Calu3 (cell line): ENCODE measurements at places on chromosomes 11 and 22. TPM values are rescaled to one million over a fixed set of nuclear protein-coding genes. Genes with fewer than 3 reads are reported as not detected.

DNA sequence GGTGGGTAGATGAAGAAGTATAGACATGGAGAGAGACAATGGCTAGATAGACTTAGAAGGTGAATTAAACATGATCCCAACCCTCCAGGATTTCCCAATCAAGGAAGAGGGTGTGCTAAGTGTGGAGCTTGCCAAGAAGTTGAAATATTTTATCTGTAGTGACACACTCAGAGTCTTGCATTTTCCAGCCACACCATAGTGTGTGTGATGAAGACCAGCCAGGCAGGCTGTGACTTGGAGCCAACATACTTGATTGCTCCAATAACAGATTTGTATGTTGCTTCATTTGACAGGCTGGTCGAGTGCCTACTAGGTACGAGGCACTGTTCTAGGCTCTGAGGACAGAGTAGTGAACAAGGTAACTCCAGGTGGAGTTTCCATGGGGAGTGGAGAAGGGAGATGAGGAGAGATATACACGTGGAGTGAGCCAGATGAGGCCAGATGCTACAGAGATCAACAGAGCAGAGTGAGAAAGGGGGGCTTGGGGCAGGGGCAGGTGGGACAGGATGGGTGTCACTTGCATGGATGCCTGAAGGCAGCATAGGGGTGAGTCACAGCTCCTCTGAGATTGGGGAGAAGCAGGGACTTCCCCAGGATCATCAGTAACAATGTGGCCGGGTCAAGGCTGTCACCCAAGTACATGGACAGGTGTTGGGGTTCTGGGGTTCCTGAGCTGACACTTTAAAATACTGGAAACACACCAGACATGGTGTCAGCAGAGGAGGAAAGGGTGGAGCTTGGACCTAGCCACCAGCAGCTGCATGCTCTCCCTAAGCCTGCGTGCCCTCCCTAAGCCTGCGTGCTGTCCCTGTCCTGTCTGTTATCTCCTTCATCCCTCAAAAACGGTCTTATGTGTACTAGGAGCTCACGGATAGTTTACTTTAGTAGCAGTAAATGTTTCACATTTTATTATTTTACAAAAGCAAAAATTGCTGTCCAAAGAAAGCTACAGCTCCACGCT, 23.6 kb downstream of the PDGFB start:
- no peak for DNase-seq

DNA sequence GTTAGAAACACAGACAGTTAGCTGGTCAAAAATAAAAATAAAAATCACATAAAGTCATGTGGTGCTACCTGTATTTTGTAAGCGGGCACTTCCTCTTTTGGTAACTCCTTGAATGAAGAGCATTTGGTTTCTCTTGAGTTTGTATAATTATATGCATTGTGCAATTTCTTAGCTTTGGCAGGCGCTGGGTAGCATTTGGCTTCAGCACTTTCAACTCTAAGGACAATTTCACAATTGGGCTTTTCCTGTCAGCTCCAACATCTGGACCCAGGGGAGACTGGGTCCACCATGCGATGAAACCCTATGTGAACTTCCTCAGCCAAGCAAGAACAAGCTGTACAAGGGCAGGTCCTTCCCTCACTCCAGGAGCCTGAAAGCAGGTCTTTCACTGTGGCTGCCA, 169.1 kb downstream of the RRAS2 start:
- no peak for DNase-seq

The DRD2 gene
- total RNA-seq: 0.45 and 0.54 TPM in 2 replicates

GRCh38 chr11:61489833-61490721, 18.5 kb upstream of the LRRC10B start:
- DNase-seq: no peak

GRCh38 chr11:120524536-120525085, 13.1 kb downstream of the GRIK4 start:
- DNase-seq: no peak

DNA sequence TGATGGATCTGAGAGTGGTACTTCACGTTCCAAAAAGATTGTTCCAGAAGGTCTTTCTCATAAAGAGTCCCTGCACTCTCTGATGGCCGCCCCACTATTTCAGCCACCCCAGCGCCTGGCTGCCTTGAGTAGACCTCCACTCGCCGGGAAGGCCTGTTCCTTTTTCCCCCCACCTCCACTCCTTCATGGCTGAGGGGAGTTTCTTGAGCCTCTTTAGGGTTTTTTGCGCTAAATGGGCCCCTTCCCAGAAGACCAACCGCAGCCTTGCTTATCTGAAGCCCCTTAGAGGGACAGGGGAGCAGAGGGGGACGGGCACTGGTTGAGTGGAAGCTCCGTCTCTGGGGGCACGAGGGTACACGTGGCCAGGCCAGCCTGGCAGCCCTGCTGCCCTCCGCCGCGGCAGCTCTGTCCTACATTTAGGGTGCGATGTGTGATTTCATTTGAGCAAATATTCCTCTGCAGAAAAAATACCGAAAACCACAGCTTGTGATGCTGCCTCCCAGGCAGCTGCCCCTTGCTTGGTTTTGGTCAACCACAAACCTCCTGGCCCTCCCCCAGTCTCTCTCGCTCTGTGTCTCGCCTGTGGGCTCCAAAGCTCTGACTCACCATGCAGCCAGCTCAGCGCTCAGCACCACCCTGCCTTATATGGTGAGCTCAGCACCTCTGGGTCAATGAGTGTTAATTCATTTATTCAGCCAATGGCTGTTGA, 88.7 kb downstream of the TP53I11 start:
- DNase-seq: peak; percentile 92

DNA sequence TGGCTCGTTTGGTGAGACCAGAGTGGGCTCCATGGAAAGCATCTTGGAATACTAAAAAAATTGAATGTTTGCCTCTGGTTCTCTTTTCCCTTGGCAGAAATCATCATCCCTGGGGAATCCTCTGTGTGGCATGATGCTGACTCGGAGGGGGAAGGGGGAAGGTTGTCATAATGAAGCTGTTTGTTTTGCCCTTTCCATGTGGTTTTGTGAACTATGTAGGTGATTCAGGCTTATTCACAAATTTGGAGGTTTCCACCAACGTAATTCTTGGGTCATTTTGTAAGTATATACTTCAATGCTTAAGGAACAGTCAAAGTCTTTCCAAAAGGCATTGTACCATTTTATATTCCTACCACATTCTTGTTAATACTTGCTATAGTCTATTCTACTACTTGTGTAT, 754.0 kb upstream of the FAT3 start:
- DNase-seq: no peak
